ENCODE measurements at places on chromosomes 3 and 15. TPM values are rescaled to one million over a fixed set of nuclear protein-coding genes. Genes with fewer than 3 reads are reported as not detected.

The THRB gene
- polyA plus RNA-seq = 0.98 TPM

The CELF6 gene
- polyA plus RNA-seq = 0.09 TPM

The FBXL22 gene
- polyA plus RNA-seq = 0.24 TPM

The ZNF80 gene
- not detected for polyA plus RNA-seq

The CFAP161 gene
- polyA plus RNA-seq = 0.05 TPM

The CACNA2D2 gene
- 24.9 TPM for polyA plus RNA-seq

The NOX5 gene
- not detected for polyA plus RNA-seq

The CAND2 gene
- polyA plus RNA-seq = 8.7 TPM

The EDEM1 gene
- 4.8 TPM for polyA plus RNA-seq

The GALNT15 gene
- polyA plus RNA-seq = 0.02 TPM

The FBN1 gene
- polyA plus RNA-seq = 3.0 TPM

The FBXO40 gene
- polyA plus RNA-seq = 0.05 TPM

Measured in H1 (cell line).